ENCODE measurements at places on chromosomes 4 and X. TPM values are rescaled to one million over a fixed set of nuclear protein-coding genes. Genes with fewer than 3 reads are reported as not detected.

CT45A1 gene
- total RNA-seq: not detected

SERPINA7 gene
- total RNA-seq: not detected

ATOH1 gene
- total RNA-seq: not detected

CFI gene
- 56.6 TPM for total RNA-seq

GPR50 gene
- total RNA-seq: not detected

SUPT20HL2 gene
- not detected for total RNA-seq

LNX1 gene
- 72.4 TPM for total RNA-seq

FAT1 gene
- 68.2 TPM for total RNA-seq

MTNR1A gene
- total RNA-seq: not detected

SLC2A9 gene
- total RNA-seq: 6.6 TPM

NPY5R gene
- not detected for total RNA-seq

SLC25A31 gene
- total RNA-seq: not detected

NPY2R gene
- not detected for total RNA-seq

CT45A3 gene
- total RNA-seq: not detected

SPANXN2 gene
- not detected for total RNA-seq

CDS1 gene
- total RNA-seq: not detected

C4orf36 gene
- 0.48 TPM for total RNA-seq

RAB33A gene
- total RNA-seq: 3.0 TPM

CHIC2 gene
- 25.2 TPM for total RNA-seq

ELMOD2 gene
- 13.1 TPM for total RNA-seq

XAGE1A gene
- not detected for total RNA-seq

PHEX gene
- total RNA-seq: not detected

MTTP gene
- total RNA-seq: not detected

SSX1 gene
- not detected for total RNA-seq
